H4 (cell line): ENCODE measurements at places on chromosomes 6 and 20.

- peak; percentile 37 for DNase-seq
Observed at GRCh38 chr20:37356387-37356786, 10.4 kb downstream of the SRC start.

DNA sequence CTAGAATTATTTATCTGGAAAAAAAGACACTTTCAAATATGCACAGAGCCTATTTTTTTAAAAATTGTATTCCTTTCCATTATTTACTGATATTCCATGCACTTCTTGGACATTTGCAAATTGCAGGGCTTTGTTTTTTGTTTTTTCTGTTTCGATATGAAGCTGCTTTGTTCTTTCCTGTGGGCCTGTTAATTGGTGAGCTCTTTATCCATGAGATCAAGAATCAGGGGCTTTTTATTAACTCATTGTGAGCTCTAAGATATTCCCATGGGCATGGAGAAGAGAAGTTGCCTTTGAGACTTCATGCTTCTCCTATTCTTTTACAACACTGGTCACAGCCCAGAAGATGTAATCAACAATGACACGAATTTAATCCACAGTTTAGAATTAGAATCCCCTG is 145.1 kb downstream of the SAMD5 start:
- DNase-seq, result no peak

GRCh38 chr6:156727715-156728385 is 49.3 kb upstream of the ARID1B start:
- DNase-seq, result no peak

DNA sequence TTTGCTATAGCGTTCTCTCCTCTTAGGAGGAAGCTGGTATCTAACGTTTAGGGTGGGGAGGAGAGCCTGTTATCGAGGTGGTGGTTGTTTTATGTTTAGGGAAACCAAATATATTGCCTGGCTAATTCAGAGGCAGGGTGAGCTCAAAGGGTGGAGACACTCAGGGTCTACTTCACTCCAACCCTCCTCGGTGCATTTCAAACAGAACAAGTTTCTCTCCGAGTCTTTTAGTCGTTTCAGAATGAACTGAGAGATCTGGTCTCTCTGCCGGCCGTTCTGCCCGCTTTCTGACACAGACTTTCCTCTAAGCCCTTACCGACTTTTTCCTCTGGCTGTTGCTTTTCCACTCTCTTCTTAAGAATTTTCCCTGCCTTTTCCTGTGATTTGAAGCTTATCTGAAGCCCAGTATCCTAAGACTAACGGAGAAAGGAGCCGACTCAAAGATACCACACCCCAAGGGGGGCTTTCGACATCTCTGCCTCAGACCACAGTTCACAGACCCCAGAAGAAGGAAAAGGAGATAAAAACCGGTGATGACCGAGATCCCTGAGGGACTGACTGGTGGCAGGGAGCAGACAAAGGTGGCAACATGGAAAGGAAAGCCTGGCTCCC is 865 bp downstream of the STK38 start:
- no peak for DNase-seq

- DNase-seq, result no peak
Observed at GRCh38 chr6:103862297-103862696, 997.4 kb downstream of the HACE1 start.

GRCh38 chr6:51678905-51679620 is 408.4 kb downstream of the PKHD1 start:
- peak; percentile 87 for DNase-seq

- no peak for DNase-seq
Observed at GRCh38 chr20:39082622-39083398, 120.7 kb downstream of the DHX35 start.

DNA sequence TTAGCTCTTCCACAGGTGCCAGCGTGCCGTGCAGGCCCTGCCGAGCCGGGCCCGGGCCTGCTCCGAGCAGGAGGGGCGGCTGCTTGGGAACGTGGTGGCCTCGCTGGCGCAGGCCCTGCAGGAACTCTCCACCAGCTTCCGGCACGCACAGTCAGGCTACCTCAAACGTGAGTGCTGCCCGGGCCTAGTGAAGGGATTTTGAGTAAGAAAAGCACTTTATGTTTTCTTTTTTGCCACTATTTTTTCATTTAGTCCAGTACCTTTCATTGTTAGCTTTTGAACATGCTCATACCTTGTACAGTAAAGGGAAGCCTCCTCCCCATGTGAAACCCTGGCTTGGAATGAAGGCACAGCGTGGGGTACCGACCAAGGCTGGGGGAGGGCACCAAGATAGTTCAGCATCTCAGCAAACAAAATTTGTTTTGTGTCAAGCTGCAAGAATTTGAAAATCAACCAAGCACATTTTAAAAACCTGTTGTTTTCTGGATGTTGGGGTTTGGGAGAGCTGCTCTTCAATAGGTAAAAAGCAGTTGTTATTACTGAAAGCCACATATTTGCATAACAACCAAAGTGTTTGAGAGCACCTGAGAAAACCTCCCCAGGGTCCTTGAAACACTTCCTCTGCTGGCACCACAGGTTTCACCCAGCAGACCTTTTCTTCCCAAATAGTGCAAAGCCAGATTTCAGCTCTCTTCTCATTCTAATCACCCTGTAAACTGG is 18.4 kb downstream of the STX16 start:
- DNase-seq, result no peak

DNA sequence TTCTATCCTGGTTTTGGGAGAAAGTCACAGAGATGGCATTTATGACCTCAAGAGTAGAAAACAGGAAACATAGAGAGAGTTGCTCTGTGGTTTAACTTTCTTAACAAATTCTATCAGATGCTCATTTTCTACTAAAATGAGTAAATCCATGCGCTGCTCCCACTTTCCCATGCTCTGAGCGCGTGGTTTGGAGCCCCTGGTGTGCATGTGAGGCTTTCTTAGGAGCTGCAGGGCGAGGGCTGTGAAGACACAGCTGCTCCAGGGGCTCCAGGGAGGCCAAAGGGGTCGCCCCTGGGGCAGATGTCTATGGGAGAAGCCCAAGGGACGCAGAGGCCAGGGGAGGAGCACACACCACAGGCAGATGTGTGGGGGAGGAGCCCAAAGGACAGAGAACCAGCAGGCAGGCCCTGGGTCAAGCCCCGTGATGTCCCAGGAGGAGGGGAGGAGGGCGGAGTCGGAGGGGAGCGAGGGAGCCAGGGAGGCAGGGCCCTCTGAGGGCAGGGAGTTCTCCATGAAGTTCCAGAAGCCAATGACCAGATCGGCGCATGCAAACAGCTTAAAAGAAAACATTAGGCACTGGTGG is 122.9 kb downstream of the IRF4 start:
- DNase-seq, result no peak

GRCh38 chr20:37729909-37730308 is 36.1 kb downstream of the CTNNBL1 start:
- DNase-seq, result no peak
